ENCODE measurements at places on chromosomes 1 and 21.

DNA sequence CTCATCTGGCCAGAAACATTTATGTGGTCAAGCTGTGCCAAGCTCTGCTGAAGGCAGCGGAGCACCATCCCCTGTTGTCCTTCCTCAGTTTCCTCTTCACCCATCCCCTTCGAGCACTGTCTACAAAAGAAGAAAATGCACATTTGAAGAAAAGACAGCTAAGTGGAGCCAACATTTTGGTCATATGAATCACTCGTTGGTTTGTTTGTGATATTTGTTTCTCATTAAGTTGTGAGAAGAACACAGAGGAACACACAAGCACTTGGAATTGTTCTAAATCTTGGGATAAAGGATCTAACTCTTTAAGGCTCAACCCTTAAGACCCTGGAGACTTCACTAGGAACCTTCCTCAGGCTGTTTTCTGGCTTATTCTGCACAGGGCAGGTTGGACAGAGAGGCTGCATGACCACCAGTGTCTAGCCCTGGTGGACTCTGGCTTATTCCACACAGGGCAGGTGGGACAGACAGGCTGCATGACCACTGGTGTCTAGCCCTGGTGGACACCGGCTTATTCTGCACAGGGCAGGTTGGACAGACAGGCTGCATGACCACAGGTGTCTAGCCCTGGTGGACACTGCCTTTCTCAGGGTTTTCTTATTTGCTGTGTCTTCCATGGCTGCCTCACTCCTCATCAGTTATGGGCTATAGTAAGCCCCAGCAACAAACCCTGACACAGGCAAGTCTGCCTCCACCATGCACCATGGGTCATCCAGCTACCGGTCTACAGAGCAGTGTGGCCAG lies 35.3 kb upstream of the COL6A2 start:
- H3K4me1 ChIP-seq, result peaks cover 34% of the 10 kb centered on the region
- H3K4me3 ChIP-seq, result no peak overlapping the region
- H3K36me3 ChIP-seq, result peaks cover 13% of the 10 kb centered on the region
- peak overlapping the region; percentile 97 for H3K27ac ChIP-seq

GRCh38 chr1:62386351-62387121 lies 50.3 kb upstream of the USP1 start:
- H3K36me3 ChIP-seq, result no peaks in the 10 kb centered on the region
- H3K4me1 ChIP-seq, result no peaks in the 10 kb centered on the region
- no peaks in the 10 kb centered on the region for H3K27me3 ChIP-seq
- DNase-seq, result no peak
- H3K4me3 ChIP-seq, result no peak overlapping the region

DNA sequence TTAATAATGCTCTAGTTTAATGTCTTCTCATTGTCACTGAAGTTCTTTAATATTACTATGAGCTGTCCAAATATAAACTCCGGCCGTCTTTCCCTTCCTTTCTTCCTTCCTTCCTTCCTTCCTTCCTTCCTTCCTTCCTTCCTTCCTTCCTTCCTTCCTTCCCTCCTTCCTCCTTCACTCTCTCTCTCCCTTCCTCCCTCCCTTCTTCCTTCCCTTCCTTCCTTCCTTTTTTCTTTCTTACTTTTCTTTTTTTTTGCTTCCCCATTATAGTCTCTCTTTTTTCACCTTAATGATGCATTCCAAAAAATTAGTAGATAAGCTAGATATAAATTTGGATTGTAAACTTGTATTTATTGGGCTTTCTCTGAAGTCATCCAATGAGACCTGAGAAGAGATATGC lies 431.0 kb upstream of the ADGRL4 start:
- H3K27me3 ChIP-seq, result no peaks in the 10 kb centered on the region
- H3K27ac ChIP-seq, result no peak overlapping the region
- no peak for DNase-seq
- H3K4me3 ChIP-seq, result no peak overlapping the region

GRCh38 chr1:33906156-33906555 lies 42.3 kb downstream of the HMGB4 start:
- no peak overlapping the region for H3K4me3 ChIP-seq
- no peak overlapping the region for H3K27ac ChIP-seq
- no peaks in the 10 kb centered on the region for H3K27me3 ChIP-seq
- H3K4me1 ChIP-seq, result no peaks in the 10 kb centered on the region
- no peaks in the 10 kb centered on the region for H3K36me3 ChIP-seq

GRCh38 chr1:234322979-234323378 lies 50.3 kb upstream of the COA6 start:
- H3K4me3 ChIP-seq, result no peak overlapping the region
- H3K4me1 ChIP-seq, result no peaks in the 10 kb centered on the region

- H3K27ac ChIP-seq, result no peak overlapping the region
- no peaks in the 10 kb centered on the region for H3K36me3 ChIP-seq
- H3K4me3 ChIP-seq, result no peak overlapping the region
These were observed 63.6 kb upstream of the GNG12 start for GRCh38 chr1:67896826-67897225.
